ENCODE measurements at places on chromosomes 4 and X.

- no peak for DNase-seq
Observed at GRCh38 chr4:56995525-56995924, 16.8 kb downstream of the POLR2B start.

DNA sequence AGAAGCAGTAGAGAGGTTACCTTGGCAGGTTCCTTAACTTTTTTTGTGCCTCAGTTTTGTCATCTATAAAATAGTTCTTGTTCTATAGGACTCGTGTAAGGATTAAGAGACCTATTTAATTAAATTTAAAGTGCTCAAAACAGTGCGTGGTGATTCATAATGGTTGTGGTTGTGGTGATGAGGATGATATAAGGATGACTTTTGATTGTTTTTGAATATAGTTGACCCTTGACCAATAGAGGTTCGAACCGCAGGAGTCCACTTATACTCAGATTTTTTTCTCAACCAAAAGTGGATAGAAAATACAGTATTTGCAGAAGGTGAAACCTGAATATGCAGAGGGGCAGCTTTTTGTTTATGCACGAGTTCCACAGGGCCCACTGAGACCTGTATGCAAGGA lies 14.6 kb downstream of the SMAD1 start:
- DNase-seq: no peak

DNA sequence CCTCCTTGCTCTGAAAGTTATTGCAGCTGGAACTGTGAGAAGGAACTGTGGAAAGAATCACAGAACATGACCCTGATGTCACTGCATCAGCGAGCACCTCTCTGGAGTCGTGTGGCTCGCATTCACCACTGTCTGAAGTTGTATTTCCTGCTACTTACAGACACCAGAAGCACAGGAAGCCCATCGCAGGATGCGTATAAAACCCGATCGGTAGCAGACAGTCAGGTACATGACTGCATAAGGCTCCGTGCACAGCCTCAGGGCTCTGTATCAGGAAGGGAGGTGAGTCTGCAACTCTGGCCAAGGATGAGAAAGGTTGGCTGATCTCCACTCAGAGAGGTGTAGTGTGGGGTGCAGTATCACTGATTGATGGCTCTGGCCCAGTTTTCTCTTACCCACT lies 134.4 kb downstream of the EVC2 start:
- DNase-seq: no peak

DNA sequence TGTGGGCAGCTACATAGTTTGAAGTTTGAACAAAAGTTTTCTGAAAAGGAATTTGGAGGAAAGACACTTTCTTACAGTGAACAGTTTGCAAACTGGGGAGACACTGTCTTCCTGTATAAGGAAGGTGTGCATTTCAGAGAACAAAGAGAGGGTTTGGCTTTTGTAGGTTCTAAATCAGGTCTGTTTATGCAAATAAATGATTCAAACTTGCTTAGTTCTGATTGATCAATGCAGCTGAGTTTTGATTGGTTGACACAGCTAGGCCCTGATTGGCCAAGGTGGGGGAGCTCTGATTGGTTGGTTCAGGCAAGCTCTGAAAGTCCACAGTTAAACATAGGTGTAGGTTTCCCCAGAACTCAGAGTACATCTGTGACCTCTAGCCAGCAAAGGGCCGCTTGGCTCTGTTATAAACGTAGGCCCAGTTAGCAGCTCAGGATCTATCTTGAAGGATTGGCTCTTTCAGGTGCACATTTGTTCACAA lies 63.0 kb upstream of the ENPP6 start:
- DNase-seq: no peak

DNA sequence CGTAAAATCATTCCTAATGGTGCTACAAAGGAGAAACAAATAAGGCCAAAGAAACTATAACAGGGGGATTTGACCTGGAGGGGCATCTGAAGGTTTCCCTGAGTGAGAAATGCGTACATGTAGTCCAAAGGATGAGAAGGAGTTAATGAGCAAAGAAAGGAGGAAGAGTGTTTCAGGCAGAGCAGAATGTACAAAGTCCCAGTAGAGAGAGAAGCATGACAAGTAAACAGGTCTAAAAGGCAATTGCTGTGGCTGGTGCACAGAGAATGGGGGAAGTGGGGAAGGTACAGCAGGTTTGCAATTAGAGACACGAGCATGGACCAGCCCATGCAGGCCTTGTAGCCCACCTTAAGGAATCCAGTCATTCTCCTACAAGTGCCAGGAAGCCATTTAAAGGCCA lies 145.5 kb downstream of the TSPAN5 start:
- DNase-seq: no peak

- no peak for DNase-seq
Observed at GRCh38 chrX:13703589-13703988, 14.7 kb downstream of the RAB9A start.

DNA sequence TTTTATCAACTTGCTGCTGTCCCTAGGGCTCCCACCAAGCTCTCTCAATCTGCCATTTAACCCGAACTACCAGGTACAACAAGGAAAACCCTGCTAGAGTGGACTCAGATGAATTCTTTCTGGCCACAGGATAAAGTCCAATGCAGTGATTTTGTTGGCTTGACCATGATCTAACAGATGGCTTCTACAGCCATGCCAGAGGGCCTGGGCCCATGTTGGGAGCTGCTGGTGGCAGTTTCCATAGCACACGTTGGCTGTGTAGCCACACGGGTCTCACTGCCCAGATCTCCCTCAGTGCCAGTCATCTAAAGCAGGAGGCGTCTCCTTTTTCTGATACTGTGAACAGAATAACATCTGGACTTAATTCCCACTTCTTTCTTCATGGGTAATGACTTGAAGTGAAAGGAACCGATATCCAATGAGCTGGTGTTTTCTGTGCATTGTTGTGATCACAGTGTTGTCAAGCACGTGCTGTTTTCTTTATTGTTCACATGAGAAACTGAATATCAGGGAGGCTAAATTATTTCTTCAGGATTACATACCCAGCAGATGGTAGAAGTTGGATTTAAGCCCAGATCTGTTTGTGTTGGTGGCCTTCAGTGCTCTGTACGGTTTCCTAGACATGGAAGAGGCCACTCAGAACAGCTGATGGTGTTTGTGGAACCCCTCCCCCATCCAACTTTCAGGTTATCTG lies 85.2 kb upstream of the CLCN4 start:
- DNase-seq: no peak

- no peak for DNase-seq
Observed at GRCh38 chr4:39706741-39707511, 9.0 kb downstream of the UBE2K start.

- peak; percentile 41 for DNase-seq
Observed at GRCh38 chrX:150362599-150363481, at the start of gene MAMLD1. Gene MAMLD1, plus strand, starts transcription at chrX:150363317. Its CDS starts 82,200 bp downstream, at chrX:150445517.

DNA sequence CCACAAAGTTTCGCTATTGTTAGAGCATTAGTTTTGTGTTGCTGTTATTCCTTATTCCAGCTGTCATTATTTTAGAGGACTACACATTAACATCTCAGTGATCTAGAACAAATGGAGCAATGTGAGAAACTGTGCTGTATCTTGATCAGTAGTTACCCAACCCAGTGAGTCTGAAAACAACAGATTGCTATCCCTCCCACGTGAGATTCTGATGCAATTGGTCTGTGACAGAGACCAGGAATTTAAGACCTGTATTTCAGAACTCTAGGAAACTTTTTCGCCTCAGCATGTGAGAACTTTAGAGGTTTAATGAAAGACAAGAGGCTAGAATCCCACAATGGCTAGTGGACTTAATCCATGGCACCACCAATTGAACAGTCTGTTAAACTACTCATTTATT lies 35.7 kb upstream of the CDS1 start:
- no peak for DNase-seq
